Stimulated activated CD4-positive, alpha-beta T cell treated with anti-CD3 and anti-CD28 coated beads, Interleukin-15, amount 100 ng/mL, for 24 hours (primary cell): ENCODE measurements at places on chromosomes 4 and X.

DNA sequence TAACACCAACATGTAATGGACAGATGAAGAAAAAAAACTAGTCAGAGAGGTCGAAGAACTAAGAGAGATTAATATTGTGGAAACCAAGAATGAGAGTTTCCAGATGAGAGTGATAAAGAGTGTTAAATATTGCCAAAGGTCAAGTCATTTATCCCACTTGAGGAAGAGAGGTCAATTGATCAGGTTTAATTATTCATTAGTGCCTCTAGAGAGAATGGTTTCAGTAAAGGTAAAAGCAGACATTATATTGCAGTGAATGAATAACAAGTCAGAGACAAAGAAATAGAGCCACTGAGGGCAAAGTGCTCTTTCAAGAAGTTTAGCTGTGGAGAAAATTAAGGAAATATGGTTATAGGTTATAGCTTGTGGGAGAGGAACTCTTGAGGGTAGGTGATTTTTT, 263.1 kb downstream of the GUCY2F start:
- no peak for DNase-seq

- DNase-seq = peak; percentile 80
Measured at GRCh38 chrX:102720237-102721168, at the start of gene GPRASP3. TSS of gene GPRASP3 (plus strand) at chrX:102720743. CDS start at chrX:102748996, 28,253 bp downstream.

DNA sequence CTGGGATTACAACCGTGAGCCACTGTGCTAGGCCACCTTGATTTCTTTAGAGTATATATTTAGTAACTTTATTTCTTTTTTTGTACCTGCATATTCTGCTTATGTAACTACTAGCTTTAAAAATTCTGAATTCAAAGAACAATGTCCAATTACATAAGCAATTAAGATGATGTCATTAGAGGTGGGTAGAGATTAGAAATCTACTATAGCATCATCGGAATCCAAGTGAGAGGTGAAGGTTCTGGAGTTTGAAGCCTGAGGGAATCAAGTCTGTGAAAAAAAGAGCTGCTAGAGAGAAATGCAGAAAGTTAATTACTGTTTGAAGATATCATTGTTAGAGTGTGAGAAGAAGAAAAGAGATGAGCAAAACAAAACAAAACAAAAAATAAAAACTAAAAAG, 79.0 kb upstream of the ENPEP start:
- DNase-seq = no peak

DNA sequence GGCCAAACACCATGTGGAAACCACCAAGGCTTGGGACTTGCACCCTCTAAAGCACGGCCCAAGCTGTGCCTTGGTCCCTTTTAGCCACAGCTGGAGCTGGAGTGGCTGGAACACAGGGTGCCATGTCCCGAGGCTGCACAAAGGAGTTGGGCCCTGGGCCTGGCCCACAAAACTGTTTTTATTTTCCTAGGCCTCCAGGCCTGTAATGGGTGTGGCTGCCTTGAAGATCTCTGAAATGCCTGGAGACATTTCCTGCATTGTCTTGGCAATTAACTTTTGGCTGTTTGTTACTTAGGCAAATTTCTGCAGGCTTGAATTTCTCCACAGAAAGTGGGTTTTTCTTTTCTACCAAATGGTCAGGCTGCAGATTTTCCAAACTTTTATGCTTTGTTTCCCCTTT, 55.7 kb downstream of the IL15 start:
- no peak for DNase-seq

DNA sequence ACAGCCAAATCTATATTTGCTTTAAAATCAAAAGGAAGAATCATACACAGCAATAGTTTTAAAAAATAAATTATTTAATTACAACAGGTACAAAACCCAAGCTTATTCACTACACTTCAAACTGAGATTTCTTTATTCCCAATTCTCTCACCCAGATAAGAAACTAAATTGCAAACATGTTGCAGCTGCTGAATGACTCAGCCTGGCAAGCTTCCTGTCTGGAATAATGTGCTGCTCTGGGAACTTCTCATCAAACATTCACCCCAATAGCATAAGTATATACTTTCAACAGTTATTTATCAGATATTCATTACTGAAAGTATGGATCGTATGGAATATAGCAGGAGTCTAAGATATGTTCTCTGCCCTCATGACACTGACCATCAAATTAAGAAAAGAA, 43.0 kb upstream of the GABRA2 start:
- DNase-seq = no peak

DNA sequence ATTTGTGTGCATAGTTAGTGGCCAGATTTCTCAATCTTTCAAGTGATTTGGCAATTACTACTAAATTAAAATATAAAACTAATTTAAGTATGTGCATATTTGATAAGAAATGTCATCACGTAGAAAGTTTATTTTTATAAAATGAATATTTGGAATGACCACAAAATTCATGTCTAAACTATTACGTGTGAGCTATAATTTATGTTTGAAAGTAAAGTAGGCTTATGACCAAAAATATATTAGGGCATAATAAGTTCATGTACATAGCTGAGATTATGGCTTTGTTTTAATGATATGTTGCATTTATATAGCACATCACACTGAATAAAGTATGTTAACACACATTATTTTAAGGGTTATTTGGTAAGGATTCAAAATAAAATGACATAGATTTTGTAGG, 1532.6 kb downstream of the C4orf33 start:
- no peak for DNase-seq

GRCh38 chrX:110056419-110056818, 53.5 kb downstream of the TMEM164 start:
- DNase-seq = no peak
